Hepatocyte (in vitro differentiated cells): ENCODE measurements at places on chromosomes 6 and 20. TPM values are rescaled to one million over a fixed set of nuclear protein-coding genes. Genes with fewer than 3 reads are reported as not detected.

GRCh38 chr6:151014404-151015100 is 149.1 kb downstream of the MTHFD1L start:
- peak; percentile 86 for DNase-seq

DNA sequence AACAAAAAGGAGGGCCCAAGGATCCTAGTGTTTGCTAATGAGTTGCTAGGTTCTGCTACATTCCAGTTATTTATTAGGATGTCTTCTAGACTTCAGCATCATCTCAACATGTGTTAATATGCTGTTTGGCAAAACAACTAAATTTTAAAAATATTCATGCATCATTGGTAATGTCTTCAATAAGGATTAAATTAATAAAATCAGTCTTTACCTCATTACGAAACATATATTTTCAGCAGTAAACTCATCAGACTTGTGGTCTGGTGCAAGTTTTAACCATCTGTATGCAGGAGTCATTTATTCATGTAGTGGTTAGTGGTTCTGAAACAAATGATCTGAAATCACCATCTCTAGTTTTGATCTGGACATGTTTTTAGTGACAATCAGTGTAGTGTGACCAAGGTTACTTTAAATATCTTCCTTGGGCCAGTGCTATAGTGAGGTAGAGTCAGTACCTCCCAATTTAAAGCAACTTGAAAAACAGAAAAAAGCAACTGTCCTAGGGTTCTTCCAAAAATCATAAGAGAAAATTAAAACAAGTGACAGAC is 85.0 kb upstream of the KCNK16 start:
- DNase-seq: no peak

Gene ULBP1
- 0.27 TPM in 1 of 2 replicates, not detected in the other for polyA plus RNA-seq

DNA sequence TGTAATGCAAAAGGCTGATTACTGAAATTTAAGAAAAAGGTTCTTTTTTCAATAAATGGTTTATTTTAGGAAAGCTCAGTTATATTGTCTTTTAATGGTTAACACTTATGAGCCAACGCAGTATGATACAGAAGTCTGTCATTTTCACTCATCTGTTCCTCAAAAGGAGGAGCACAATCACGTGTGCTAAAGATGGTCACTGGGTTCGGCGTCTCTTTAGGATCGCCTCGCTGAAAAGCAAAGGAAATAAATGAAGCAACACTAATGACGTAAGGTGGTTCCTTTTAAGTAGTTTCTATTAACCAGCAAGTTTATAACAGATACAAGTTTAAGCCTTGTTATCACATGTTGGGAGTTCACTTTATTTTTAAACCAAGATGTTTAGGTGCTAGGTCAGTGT is 125.7 kb downstream of the MAP3K4 start:
- DNase-seq: no peak

GRCh38 chr6:29608131-29608530 is 23.2 kb downstream of the OR2H2 start:
- DNase-seq: no peak

DNA sequence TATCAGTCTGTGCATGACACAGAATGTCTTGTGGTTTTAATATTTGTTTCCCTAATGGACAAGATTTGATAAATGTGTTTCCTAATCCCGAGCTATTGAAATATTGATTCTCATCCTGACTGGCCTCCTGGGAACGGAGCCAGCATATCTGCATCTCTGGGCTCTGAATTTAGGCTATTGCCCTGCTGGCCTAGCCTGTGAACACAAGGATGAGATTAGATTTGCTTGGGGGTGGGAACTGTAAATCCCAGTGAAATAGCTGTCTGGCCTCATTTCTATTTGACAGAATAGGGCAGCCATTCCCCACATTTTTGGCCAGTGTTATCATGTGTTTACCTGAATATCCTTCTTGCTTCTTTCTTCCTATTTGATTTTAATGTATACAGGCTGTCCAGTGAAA is 198.4 kb upstream of the SOX4 start:
- DNase-seq: no peak

DNA sequence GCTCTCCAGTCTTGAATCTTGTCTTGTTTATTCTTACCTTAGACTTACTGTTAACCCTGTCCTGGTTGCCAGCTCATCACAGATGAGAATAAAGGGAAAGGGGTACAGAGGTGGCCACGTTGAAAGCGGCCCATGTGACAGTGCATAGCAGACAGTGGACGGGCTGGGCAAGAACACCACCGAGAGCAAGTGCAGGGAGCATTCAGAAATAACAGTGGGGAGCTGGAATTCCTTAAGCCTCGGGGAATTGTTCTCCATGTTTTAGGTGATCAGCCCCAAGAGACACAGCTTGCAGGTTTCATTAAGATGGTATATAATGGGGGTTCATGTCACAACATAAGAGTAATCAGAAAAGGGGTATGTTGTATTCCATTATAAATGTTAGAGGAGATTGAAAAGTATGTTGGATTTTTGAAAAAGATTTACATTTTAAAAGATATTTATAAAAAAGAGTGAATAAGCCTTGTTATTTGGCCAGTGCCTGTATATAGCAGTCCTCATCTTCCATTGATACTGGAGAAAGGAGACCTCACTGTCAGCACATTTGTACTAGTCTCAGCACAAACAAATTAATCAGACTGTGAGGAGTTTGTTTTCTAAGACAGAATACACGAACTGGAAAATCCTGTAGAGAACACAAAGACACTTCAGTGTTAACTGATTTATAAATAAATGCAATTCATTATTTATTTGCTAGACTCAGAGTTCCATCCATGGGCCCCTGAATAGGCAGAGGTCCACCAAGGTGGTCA is 35.4 kb downstream of the VAPB start:
- DNase-seq: no peak

- no peak for DNase-seq
Measured at GRCh38 chr6:73506246-73506645, 14.6 kb downstream of the EEF1A1 start.

DNA sequence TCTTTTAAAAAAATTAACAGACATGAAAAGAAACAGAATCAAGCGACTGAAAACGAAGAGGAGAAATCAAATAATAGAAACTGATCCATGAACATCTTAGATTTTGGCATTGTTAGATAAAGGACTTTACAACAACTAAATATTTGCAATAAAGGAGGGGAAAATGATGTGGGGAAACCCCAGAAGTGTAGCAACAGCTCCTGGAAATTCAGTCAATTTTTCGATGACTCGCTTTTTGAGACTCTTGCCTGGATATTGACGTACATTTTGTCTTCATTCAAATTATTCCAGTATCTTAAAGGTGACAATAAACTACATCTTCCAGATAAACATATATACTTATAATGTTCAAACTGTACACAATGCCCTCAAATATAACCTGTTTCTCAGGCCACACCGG is 44.1 kb downstream of the ADGB start:
- DNase-seq: no peak

DNA sequence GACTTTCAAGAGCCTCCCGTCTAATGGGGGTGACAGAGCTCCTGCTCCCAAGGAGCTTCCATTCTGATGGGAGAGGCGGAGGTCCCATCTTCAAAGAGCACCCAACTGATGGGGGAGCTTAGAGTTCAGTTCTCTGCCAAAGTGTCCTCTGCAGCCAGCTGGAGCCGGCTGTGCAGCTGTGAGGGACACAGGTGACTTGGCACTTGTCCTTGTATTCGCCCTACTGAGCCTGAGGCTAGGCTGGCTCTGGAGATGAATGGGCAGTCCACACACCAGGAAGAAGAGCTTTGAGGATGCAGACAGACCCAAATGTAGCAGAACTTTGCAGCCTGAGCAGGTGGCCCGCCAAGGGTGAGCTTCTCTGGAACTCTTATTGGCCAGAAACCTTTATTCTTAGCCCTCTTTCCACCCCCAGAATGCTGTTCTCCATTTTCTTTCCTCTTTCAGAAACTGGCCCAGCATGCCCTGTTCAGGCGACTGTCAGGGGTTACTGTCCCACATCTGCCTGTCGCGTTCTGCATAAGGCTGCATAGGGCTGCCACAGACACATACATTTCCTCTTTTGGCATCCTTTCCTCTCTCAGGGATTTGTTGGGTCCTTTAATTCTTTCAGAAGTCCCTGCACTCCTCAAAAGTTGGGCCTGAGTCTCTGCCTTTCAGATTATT is 108.7 kb upstream of the LRFN2 start:
- no peak for DNase-seq

DNA sequence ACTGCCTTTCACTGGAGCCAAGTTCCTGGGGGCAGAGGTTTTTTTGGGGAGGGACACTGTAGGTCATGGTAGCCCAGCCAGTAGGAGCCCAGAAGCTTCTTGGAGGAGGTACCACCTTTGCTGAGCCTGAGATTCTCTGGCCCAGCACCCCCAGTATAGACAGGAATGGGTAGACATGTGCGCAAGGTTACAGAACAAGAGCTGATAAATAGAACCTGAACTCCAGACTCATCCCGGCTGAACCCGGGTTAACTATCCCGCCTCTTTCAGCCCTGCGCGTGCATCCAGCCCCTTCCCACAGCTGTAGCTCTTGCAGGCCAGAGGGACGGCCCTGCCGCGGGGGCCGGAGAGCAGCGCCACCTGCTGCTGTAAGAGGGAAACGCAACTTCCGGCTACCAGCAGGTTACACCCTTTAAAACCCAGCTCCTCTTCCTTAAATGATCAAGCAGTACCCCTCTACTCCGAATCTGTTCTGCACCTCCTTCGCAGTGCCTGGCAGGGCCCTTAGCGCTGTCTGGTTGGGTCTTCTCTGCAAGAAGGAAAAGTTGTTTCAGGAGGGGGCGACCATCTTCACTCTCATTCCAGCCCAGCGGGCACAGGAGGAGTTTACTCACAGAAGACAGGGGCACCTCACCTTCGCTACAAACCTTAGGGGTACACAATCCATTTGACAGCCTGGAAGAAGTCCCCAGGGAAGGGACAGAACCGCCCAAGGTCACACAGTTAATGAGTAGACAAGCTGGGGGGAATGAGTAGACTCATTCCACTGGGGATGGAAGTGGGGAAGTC is 7.5 kb downstream of the SRXN1 start:
- peak; percentile 75 for DNase-seq

Gene FKBP1C
- polyA plus RNA-seq: 0.30 and 0.47 TPM in 2 replicates

Gene GRIK2
- 1.6 and 5.8 TPM in 2 replicates for polyA plus RNA-seq

DNA sequence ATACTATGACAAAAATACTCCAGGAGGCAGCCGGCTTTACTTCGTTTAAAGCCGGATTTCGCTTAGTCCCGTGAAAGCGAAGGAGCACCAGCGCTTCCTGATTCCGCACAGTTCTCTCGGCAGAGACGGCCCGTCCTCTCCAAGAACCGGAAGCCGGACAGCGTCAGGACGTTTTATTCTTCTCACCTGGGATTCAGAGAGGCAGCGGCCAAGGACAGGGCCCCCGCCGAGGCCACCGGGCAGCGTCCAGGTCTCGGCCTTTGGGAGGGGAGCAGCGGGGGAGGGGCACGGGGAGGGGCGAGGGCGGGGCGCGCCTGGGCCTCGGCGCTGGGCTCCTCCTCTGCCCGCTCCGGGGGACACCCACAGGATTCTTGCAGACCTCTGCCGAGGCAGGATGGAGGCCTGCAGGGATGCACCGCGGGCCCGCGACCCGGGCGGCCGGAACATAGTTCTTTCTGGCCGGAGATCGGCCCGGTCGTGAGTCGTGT is 2.8 kb upstream of the DIDO1 start:
- peak; percentile 83 for DNase-seq

Gene RCAN2
- 5.0 and 6.9 TPM in 2 replicates for polyA plus RNA-seq

Gene PRR18
- 0.77 and 1.5 TPM in 2 replicates for polyA plus RNA-seq

Gene HLA-DRB1
- polyA plus RNA-seq: 72.9 and 77.2 TPM in 2 replicates

Gene PNISR
- polyA plus RNA-seq: 88.7 and 117 TPM in 2 replicates

- DNase-seq: peak; percentile 28
Measured at GRCh38 chr20:52943185-52943841, 28.8 kb upstream of the TSHZ2 start.

Gene NINL
- 24.5 and 31.7 TPM in 2 replicates for polyA plus RNA-seq

DNA sequence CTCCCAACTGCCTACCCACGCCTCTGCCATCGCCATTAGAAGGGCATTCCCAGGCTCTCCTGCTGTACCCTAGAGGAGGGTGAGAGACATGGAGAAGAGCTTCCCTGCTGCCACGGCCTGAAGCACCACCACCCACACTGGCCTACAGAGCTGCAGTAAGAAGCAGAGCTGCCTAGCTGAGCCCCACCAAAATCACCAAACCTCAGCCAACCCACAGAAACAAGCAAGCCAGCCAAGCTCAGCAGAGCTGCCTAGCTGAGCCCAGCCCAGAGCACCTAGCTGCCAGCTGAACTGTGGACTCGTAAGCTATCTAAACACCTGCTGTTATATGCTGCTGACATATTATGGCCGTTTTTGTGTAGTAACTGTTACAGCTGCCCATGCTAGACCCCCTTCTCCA is 149.2 kb downstream of the PCSK2 start:
- no peak for DNase-seq

- peak; percentile 53 for DNase-seq
Measured at GRCh38 chr20:17227669-17228623, 1.1 kb downstream of the PCSK2 start.

- DNase-seq: no peak
Measured at GRCh38 chr6:146910611-146911010, 293.6 kb upstream of the STXBP5 start.
